Thymus (tissue), 14 donors: ENCODE measurements at places on chromosomes 6 and 20. TPM values are rescaled to one million over a fixed set of nuclear protein-coding genes. Genes with fewer than 3 reads are reported as not detected.

DNA sequence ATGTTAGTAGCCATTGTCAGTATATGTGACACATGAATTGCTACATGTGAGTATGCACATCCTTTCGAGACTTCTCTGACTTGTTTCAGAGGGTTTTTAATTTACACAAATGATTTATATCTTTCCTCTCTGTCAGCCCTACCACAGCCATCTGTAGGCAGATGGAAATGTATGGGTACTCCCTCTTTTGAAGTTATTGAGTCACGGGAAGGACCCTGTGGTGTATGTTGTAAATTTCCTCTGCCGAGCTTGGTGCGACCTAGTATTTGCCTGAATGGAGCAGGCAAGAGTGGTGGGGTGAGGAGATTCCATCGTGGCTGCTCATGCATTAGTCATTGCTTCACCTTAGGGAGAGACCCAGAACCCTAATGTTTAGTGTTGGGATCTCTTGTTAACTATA, 171.9 kb downstream of the JARID2 start:
- DNase-seq: no peak

ZSCAN23 gene
- total RNA-seq: 2.3 TPM

- DNase-seq: no peak
Measured at GRCh38 chr6:99353126-99353525, 3.7 kb upstream of the FAXC start.

DNA sequence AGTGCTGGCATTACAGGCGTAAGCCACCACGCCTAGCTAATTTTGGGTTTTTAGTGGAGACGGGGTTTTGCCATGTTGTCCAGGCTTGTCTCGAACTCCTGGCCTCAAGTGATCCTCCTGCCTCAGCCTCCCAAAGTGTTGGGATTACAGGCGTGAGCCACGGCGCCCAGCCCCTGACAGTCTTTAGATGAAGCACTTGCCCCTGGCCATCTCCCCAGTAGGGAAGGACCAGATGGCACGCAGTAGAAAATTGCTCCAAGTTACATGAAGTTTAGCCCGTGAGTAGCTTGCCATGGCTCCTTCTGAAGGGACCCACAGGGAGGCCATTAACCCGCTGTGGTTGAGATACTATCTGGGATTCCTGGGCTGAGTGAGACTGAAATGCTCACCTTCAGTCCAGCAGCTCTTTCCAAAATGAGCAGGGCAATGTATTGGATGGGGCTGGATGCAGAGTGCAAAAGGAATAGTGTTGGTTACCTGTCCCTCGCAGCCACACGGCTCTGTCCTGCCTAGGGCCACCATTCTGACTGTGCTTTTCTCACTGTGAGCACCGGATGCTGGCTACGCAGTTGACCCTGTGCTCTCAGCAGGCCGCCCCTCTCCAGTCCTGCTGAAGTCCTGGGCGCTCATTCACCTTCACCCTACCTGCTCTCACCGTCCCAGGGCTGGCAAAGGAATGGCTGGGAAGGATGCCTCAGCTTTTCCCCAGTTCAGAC, 66.9 kb downstream of the EFCAB8 start:
- no peak for DNase-seq

DNA sequence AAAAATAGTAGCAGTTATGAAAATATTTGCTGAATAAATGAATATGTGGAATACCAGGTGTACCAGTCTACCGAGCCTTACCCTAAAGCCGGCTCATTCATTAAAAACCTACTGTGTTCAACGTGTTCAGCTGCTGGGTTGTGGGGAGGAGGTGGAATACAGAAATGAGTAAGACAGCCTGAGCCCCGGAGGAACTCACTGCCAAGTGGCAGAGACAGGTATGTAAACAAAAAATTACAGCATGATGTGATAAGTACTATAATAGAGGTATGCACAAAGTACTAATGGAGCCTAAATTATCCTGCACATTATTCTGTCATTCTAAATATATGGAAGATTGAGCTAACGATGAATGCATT, 6.8 kb upstream of the ADTRP start:
- DNase-seq: no peak

- DNase-seq: no peak
Measured at GRCh38 chr6:42128460-42129359, 13.7 kb downstream of the C6orf132 start.

GHRH gene
- total RNA-seq: 14.4 TPM

DNA sequence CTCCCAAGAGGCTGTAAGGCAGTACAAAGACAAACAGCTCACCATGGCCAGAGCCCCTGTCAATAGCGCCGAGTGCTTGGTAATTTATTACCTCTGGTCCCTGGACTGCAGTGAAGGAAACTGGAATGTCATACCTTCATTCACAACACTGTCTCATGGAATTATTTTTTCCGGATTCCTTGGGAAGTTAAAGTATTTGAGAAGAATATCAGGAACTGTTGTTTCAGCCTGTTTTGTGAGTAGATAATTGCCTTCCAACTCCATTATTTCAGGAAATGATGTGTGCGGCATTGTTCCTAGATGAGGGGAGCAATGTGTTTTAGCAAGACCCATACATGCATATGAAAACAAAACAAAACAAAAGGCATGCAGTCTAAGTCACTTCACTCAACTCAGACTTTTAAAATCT, 64.0 kb downstream of the BLOC1S5 start:
- no peak for DNase-seq

CDSN gene
- total RNA-seq: 0.05 TPM

DNA sequence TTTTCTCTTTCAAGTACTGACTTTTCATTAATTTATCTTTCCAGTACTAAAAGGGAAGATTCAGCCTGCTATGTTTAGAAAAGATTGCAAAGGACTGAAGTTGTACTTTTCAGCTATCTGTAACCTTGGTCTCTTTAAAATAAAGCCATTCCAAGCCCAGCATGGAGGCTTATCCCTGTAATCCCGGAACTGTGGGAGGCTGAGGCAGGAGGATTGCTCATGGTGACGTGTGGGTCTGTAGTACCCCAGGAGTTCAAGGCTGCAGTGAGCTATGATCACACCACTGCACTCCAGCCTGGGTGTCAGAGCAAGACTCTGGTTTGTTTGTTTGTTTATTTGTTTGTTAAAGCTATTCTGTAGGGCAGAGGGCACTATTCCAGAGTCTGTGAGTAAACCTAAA, 50.6 kb upstream of the TMEM170B start:
- DNase-seq: no peak

GRCh38 chr20:10454151-10454750, 19.1 kb downstream of the SLX4IP start:
- DNase-seq: no peak

- no peak for DNase-seq
Measured at GRCh38 chr6:118659513-118660217, 8.3 kb upstream of the CEP85L start.

DNA sequence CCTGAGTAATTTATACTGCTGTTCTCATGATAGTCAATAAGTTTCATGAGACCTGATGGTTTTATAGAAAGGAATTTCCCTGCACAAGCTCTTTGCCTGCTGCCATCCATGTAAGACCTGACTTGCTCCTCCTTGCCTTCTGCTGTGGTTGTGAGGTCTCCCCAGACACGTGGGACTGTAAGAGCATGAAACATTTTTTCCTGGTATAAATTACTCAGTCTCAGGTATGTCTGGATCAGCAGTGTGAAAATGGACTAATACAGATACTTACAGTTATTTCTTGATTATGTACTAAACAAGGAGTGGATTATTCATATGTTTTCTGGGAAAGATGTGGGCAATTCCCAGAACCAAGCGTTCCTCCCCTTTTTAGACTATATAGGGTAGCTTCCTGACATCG, 1.9 kb upstream of the TRIM38 start:
- no peak for DNase-seq

- no peak for DNase-seq
Measured at GRCh38 chr6:46174904-46175303, 4.1 kb upstream of the ENPP5 start.

TRAPPC3L gene
- 0.14 TPM for total RNA-seq

SPDEF gene
- total RNA-seq: 0.14 TPM

DNA sequence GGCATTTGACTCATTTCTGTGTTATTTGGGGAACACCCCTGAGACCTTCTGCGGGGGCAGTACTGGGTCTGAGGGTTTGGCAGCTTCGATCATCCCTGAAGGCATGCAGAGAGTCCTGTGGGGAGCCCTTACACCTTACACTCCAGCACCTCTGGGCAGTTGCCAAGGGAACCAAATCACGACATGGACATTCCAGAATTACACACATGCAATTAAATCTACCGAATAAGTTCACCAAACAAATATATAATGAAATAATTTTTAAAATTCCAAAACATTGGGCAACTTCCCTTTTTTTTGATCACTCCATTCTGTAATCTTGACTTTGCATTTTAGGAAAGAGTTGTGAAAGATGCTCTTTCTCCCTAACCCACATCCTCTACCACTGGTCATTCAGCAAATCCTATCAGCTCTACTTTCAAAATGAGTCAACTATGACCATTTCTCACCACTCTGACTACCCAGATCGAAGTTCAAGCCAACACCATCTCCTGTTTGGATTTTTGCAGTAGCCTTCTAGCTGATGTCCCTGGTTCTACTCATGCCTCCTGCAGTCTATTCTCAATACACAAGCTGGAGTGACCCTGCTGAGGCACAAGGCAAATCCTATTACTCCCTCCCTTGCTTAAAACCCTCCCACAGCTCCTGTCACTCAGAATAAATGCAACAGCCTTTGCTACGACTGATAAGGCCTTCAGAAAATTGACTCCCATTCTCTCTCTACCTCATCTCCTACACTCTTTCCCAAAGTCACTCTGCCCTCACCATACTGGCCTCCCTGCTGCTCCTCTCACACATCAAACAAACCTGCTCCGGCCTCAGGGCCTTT, 533.3 kb downstream of the HACE1 start:
- DNase-seq: no peak

GRCh38 chr6:111734068-111735061, 128.7 kb upstream of the TRAF3IP2 start:
- no peak for DNase-seq

- no peak for DNase-seq
Measured at GRCh38 chr20:15917283-15917682, 656.0 kb downstream of the KIF16B start.

ZNF391 gene
- total RNA-seq: 1.1 TPM

FOXA2 gene
- not detected for total RNA-seq

MUCL3 gene
- total RNA-seq: 0.05 TPM

DNA sequence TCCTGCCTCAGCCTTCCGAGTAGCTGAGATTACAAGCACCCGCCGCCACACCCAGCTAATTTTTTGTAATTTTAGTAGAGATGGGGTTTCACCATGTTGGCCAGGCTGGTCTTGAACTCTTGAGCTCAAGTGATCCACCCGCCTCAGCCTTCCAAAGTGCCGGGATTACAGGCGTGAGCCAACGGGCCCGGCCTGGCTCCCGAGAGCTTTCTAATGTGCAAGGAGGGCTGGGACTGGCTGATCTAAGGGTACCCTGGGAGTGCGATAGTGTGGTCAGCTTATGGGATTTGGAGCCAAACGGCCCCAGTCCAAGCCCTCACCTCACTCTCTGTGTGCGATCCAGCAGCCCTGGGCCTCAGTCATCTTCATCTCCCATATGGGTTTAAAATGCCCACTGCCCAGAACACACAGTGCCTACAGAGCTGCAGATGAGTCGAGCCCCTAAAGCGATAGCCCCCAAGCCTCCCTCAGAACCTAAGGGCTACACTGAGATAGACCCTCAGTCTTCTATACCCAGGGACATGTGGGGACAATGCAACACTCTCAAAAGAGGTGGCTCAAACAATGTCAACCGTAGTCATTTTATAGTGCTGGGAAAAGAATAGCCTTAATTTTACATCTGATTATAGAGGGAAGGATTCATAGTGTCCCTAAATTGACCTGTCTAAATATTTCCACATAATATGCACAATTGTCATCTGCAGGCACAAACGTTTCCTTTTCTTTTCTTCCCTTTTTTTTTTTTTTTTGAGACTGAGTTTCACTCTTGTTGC, 50.1 kb downstream of the SSR1 start:
- DNase-seq: no peak
